T1000 (cell line): ENCODE measurements at places on chromosomes 11 and 22.

- no peak for DNase-seq
These were observed 1.9 kb downstream of the SLCO2B1 start for GRCh38 chr11:75152651-75153427.

GRCh38 chr11:111819161-111819828 lies 52.1 kb downstream of the ALG9 start:
- DNase-seq, result no peak

GRCh38 chr11:60594998-60595642 lies 79.9 kb downstream of the MS4A13 start:
- no peak for DNase-seq

DNA sequence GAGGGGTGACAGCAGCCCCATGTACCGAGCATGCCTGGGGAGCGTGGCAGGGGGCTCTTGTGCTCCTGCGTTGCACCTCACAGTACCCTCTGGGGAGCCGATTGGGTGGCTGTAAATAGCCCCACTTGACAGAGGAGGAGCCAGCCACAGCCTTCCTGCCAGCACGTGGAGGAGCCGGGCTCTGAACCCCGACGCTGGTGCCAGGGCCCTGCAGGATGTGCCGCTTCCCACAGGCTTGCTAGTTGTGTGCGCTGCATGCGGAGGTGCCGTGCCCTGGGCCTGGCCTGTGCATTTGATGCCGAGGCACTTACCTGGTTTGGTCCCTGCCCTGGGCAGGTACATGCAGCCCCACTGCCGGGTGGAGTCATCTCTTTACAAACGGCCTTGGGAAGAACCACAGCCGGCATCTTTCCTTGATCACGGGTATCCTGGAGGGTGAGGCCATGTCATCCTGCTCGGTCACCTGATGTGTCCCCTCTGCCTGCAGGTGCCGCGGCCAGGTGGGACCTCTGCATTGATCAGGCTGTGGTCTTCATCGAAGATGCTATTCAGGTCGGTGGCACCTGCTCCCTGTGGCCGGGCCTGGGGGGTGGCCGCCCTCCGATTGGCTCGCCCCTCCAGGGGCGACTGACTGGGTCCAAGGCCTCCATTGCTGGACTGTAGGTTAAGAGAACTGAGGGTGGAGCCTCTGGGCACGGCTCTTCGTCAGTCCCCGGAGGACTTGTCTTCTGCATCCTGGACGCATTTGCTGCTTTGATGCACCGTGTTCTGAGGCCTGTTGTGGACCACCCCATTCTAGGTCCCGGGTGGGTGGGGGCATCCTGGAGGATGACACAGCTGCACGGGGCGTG lies 5.0 kb downstream of the TPCN2 start:
- no peak for DNase-seq

GRCh38 chr11:57140568-57140967 lies 41.2 kb upstream of the LRRC55 start:
- no peak for DNase-seq

- no peak for DNase-seq
These were observed 29.3 kb downstream of the RRP7A start for GRCh38 chr22:42490243-42490832.

DNA sequence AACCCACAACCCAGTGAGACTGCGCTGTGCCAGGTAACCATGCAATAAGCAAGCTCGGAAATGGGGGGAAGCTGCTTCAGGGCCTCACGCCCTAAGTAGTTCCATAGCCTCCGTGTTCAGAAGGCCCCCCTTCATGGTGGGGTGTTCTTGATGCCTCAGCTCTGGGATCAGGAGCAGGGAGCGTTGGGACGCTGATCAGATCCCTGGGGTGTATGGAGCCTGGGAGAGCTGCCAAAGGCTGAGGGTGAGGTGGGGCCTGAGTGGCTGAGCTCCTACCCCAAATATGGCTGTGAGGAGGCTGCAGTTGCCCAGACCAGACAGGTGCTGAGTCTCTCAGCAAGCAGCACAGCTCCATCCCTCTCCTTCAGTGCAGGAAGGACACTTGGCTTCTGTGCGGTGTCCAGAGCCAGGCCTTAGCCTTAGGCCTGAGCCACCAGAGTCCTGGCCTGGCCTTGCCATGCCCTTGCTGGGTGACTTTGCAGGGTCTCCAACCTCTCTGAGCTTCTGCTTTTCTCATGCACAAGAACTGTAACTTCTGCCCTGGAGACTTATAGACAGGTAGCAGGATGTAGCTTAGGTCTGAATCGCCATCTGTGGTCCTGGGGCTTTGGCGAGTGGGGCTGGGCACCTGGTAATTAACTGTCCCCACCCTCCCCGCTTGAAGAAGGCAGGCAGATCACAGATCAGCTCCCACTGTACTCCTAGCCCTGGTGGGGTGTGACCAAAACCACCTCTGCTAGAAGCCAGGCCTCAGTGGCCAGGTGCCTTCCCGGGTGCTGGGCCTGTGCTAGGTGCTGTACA lies 5.3 kb downstream of the MMP11 start:
- no peak for DNase-seq

DNA sequence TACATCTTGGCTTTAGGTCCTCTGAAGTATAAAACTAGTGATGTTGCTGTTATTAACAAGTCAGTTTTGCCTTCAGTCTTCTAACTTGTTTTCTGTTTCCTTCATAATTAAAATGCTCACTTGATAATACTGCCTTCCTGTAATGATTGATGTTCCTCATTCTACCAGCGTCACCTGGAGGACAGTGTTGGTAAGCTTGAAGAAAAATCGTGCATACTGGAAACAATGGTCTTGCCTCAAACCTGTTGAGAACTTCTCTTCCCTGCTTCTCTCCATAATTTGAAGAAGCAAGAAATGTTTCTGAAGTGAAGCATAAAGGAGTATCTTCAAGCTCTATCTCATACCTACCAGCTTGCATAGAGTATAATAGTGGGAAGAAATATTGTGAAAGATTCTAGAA lies 3.0 kb downstream of the YWHAH start:
- no peak for DNase-seq

GRCh38 chr22:31872209-31872608 lies 72.1 kb upstream of the YWHAH start:
- no peak for DNase-seq

DNA sequence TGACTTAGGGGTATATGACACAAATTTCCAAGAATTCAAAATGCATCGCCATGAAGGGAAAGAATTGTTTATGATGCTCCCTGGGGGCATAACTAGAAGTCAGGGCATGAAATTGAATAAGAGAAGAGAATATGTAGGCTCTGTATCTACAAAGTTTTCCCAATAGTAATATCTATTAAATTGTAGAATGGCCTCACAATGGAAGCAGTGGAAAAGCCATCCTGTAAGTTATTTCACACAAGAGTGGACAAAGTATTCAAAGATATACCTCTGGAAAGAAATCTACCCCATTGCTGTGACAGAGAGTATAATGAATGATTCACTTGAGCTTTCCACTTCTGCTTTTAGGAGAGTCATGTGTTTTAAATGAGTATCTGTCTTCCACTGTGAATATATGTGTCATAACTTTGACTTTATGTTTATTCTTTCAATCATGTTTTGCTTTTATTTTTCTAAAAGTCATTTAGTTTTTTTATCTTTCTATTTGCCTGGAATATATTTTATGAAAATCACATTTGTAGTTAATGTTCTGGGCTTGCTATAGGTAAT lies 65.7 kb upstream of the DDI1 start:
- DNase-seq, result no peak

GRCh38 chr11:35103366-35104208 lies 35.4 kb upstream of the CD44 start:
- no peak for DNase-seq

DNA sequence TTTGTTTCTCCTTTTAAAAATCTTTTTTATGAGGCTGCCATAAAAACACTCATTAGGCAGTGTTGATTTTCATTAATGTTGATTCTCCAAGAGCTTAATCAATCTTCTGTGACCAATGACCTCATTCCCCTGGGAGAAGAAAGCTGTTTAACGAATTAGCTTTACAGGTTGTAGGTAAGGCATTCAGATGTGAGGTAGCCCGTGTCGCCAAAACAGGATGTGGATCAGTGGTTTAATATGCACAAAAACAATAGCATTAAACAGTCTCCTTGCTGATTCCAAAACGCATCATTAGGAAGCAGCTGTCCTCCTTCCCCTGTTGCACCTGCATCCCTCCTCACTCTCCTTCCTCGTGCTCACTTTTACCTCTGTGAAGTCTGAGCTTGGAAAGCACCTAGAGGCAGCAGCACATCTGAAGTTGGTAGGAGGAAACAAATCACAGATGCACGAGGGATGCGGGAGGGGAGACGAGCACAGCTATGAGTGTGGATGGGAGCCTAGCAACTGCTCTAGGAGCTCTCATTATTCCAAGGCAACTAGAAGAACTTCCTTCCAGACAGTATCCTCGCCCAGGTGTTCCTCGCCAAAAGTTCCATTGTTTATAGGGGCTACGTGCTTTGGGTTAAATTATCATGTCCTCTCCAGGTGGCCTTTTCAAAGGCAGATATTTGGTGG lies 179.4 kb upstream of the SNX19 start:
- DNase-seq, result no peak
